Karpas-422 (cell line): ENCODE measurements at places on chromosomes 1 and 21.
A peak's percentile ranks its signal among the peaks of the same experiment; 100 is the strongest.

DNA sequence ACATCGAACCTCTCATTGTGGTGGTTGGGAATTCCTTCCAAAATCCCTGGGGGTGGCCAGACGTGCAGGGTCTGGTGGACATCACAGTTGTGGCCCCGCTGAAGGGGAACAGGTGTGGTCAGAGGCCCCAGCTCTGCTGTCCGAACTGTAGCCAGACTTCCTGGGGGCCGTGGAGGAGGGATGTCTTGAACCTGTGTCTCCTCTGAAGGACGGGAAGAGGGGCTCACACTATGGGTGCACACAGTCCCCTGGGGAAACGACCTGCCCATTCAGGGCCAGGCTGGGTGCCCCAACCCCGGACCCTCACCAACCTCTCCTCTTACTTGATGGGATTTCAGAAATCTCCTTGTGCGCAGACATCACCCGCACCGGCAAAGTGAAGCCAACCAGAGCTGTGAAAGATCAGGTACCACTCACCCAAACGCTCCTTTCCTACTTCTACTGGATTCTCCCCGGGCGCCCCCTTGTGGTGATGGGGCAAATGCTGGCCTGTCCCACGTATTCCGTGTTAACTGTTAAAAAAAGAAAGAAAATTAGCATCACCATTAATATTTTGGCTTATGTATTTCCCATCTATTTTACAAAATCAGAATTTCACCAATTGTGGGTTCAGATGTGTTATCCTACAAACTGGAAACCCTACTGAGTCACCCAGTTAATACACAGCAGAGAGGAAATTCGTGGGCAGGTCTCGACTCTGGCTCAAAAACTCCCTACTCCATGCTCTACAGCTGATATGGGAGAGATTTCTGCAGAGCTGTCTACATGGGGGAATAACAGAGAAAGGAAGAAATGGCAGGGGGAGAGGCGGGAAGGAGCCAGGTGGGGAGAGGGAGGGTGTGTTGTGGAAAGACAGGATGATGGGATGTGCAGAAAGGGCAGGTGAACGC, 28.1 kb downstream of the PADI4 start:
- DNase-seq, result peak; percentile 89

DNA sequence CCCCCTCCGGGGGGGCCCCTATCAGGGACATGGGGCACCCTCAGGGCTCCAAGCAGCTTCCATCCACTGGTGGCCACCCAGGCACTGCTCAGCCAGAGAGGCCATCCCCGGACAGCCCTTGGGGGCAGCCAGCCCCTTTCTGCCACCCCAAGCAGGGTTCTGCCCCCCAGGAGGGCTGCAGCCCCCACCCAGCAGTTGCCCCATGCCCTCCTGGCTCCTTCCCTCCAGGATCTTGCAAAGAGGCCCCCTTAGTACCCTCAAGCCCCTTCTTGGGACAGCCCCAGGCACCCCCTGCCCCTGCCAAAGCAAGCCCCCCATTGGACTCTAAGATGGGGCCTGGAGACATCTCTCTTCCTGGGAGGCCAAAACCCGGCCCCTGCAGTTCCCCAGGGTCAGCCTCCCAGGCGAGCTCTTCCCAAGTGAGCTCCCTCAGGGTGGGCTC, 34.9 kb downstream of the TRIM11 start:
- DNase-seq, result no peak

GRCh38 chr1:223872308-223872901, 26.7 kb upstream of the TP53BP2 start:
- DNase-seq, result no peak

DNA sequence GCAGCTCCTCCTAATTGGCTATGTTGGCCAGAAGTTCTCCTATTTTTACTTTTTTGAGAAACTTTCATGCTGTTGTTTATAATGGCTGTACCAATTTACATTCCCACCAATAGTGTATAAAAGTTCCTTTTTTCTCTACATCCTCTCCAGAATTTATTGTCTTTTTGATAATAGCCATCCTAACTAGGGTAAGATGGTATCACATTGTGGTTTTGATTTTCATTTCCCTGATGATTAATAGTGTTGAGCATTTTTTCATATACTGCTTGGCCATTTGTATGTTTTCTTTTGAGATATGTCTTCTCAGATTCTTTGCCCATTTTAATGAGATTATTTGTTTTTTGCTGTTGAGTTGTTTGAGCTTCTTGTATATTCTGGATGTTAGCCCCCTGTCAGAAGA, 46.8 kb downstream of the NTMT2 start:
- no peak for DNase-seq

DNA sequence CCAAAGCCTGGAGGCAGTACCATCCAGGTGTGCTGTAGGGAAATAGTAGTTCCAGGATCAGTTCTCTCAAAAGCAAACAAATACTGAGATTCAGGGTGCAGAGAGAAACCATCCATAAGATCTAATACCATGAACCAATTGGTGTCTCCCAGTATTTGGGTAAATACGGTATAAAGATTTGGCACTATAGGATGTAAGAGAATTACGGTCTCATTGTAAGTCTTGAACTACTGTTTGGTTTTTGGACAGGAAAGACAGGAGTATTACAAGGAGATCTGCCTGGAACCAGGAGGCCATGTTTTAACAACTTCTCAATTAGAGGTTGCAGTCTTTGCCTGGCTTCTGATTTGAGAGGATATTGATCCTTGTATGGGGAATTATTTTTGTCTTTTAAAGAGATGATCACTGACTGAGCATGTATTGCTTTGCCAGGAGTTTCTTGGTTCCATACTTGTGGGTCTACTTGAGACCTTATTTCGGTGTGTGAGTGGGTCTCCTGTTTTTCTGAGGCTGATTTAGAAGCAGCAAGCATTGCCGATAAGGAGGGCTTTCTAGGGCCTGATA, 10.2 kb downstream of the AADACL4 start:
- peak; percentile 51 for DNase-seq

DNA sequence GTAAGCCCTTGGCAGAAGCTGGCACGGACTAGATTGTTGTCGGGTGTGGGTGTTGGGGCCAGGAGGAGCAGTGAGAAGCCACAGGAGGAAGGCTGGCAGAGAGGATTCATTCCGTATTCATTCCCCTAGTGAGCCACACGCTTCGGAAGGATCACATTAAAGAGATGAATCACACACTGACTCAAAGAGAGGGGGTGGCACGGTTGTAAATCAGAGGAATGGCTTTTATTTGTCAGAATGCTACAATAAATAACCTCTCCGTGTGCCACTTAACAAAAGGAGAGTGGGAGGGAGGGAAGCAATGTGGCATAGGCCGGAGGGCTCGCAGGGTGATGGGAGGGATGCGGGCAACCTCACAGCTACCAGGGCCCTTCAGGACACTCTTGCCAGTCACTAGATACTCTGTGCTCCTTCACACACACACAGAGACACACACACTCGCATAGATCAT, 135.5 kb downstream of the HIVEP3 start:
- DNase-seq, result no peak

- DNase-seq, result peak; percentile 14
Observed at GRCh38 chr1:67559222-67559700, 125.7 kb upstream of the GADD45A start.

GRCh38 chr1:172742599-172743500, 83.9 kb downstream of the FASLG start:
- peak; percentile 85 for DNase-seq

- no peak for DNase-seq
Observed at GRCh38 chr1:3816331-3817137, 20.2 kb upstream of the LRRC47 start.

DNA sequence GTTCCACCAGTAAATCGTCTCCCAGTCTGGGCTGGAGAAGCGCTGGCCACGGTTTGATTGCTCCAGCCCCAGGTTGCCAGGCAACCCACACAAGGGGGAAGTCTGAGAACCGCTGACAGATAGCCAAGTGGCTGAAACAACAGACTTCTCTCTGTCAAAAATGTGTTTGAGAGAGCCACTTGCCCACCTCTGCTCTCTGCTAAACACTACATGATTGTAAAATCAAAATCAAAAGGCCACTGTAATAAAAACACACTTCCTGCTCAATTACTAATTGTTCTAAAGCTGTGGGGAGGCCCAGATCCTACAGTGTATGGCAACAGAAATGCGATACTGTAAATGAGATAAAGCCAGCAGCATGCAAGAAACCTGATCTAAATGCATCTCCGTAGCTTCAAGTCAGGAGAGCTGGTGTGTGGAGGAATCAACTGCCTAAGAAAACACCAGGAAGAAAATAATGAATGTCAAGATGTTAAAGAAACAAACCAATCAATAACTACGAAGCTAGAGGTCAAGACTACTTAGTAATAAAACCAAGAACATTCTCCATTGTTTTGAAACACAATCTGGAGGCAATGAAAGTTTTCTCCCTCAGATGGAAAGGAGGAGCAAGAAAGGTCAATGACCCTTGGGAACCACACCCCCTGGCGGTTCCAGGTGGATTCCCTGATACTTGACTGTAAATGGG, 121.2 kb downstream of the SLC45A1 start:
- peak; percentile 92 for DNase-seq

GRCh38 chr1:2110738-2111673, 60.8 kb downstream of the PRKCZ start:
- no peak for DNase-seq

DNA sequence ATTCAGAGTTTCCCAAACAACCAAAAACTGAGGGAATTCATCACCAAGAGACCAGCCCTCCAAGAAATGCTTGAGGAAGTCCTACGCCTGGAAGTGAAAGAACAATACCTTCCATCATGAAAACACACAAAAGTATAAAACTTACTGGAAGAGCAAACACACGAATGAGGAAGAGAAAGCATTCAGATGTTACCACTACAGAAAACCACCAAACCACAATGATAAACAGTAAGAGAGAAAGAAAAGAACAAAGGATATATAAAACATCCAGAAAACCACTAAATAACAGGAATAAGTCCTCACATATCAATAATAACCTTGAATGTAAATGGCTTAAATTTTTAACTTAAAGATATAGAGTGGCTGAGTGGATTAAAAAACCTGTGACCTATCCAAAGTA, 58.5 kb upstream of the BCL10 start:
- no peak for DNase-seq

DNA sequence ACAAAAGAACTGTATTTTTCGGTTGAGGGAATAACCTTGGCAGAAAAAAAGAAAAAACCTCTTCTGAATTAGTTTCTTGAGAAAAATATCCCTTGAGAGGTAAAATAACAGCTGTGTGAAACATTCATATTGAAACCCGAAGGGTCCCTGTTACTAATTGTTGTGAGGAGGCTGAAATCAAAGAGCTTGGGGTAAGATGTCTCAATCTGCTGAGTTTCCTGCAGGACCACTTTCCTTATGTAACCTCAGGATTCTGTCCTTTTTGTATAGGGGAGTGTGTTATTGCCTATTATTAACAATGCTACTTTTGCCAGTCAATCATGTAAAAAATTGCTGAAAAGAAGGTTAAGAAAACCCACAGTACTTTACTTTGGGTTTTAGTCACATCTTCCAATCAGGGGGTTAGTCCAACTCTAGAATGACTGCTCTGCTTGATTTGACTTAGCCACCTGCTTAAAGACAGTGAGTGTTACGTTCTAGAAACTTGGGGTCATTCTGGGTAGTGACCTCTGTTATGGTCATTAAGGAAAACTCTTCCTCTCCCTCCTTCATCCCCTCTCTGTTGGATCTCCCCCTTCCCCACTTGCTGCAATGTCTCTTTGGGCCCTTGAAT, 138.8 kb downstream of the GIPC2 start:
- DNase-seq, result no peak

DNA sequence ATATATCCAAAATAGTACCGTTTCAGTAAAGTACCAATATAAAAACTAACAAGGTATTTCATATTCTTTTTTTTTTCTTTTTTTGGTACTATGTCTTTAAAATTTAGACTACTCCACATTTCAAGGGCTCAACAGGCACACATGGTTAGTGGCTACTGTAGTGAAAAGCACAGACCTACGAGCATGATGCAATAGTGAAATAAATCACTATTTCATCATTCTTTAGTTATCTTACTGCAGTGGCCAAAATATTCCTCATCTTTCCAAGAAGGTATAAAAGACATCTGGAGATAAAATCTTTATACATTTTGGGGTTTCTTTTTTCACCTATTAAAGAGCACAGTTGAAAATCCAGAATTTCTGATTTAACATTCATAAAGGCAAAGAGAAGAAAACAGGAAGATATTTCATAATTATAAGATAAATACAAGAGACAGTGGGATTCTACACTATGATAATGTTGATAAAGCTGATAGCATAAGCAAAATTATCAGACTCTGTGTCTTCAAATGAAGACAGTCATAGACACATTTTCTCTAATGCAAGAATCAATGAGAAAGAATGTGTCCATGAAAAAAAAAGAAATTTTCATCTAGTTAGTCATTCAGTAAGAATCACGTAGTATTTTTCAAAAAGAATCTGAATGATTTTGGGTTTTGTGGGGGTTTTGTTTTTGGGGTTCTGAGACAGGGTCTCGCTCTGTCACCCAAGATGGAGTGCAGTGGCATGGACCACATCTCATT, 41.9 kb downstream of the CEP170 start:
- DNase-seq, result peak; percentile 37

GRCh38 chr1:53959664-53960250, 13.6 kb downstream of the LRRC42 start:
- peak; percentile 83 for DNase-seq

DNA sequence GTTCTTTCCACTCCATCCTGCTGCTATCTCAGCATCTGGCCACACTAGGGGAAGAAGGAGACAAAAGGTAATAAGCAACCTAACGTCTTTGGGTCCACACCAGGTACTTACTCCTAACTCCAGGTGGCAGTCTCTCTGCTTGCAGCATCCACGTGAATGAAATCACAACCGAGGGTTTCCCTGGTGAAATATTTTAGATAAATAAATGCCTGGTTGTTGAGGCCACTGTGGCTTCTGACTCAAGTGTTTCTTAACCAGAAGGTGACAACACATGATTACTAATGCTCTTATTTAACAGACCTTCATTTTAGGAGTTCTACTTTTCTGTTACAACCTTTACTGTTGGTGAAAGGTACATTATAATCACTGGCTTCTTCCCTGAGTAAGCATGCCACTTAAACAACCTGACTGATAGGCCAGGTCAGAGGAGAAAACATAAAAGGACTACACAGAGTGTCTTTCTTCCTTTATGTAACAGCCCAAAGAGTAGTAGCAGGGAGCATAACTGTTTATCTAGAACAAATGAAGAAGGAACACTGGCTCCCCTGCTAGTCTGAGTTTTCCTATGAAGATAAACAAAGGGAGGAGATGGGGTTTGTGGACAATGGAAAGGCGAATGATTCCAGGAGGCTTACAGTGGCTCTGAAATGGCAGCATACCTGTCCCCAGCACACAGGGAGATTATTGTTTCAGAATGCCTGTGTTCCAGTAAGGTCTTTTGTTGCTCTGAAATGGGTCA, 59.9 kb downstream of the SYT6 start:
- DNase-seq, result peak; percentile 56

GRCh38 chr21:25964015-25964414, 206.6 kb downstream of the APP start:
- DNase-seq, result no peak

GRCh38 chr1:7608628-7609305, 162.3 kb upstream of the VAMP3 start:
- DNase-seq, result no peak

GRCh38 chr1:87334351-87335174, 5.9 kb downstream of the LMO4 start:
- DNase-seq, result peak; percentile 49
